ENCODE measurements at places on chromosomes 12 and 14. TPM values are rescaled to one million over a fixed set of nuclear protein-coding genes. Genes with fewer than 3 reads are reported as not detected.

Gene HVCN1
- 20.2 TPM for total RNA-seq

Gene GRIN2B
- total RNA-seq, result not detected

Gene RD3L
- not detected for total RNA-seq

Gene CHGA
- not detected for total RNA-seq

Gene LRCOL1
- total RNA-seq, result not detected

Gene SIX6
- not detected for total RNA-seq

Gene SDSL
- 0.20 TPM for total RNA-seq
